ENCODE measurements at places on chromosomes 4 and X.

- no peak for DNase-seq
Observed at GRCh38 chr4:26217961-26218676, 102.7 kb upstream of the RBPJ start.

GRCh38 chr4:142265536-142265935 lies 580.6 kb downstream of the INPP4B start:
- no peak for DNase-seq

DNA sequence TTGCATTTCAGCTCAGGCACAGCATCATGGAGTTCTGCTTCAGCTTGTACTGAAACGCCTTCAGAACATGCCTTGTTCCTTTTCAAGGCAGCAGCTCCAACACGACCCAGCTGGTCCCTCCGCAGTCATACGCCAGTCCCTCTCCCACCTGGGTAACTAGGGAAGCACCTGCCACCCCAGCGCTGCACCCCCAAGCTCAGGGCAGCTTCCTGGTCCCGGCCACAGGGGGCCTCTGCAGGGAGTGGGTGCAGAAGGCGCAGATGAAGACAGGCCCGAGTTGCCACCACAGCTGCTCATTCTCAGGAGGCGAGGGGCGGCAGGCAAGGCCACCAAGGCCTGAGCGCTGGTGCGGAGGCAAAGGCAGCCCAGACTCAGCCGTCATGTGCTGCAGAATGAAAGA lies 21.8 kb downstream of the WDR1 start:
- DNase-seq, result no peak

DNA sequence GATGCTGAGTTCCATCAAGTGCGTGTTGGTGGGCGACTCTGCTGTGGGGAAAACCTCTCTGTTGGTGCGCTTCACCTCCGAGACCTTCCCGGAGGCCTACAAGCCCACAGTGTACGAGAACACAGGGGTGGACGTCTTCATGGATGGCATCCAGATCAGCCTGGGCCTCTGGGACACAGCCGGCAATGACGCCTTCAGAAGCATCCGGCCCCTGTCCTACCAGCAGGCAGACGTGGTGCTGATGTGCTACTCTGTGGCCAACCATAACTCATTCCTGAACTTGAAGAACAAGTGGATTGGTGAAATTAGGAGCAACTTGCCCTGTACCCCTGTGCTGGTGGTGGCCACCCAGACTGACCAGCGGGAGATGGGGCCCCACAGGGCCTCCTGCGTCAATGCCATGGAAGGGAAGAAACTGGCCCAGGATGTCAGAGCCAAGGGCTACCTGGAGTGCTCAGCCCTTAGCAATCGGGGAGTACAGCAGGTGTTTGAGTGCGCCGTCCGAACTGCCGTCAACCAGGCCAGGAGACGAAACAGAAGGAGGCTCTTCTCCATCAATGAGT lies 46.6 kb downstream of the RHOH start:
- DNase-seq, result no peak

GRCh38 chrX:102654696-102655095 lies 3.4 kb downstream of the GPRASP1 start:
- no peak for DNase-seq

Measured in anterior cingulate cortex (tissue), 58 donors.